ENCODE measurements at places on chromosomes 6 and 20.

- peak; percentile 84 for DNase-seq
Observed at GRCh38 chr6:90000864-90001731, 106.8 kb downstream of the GJA10 start.

- DNase-seq = peak; percentile 29
Observed at GRCh38 chr6:108114841-108115597, 40.5 kb upstream of the OSTM1 start.

DNA sequence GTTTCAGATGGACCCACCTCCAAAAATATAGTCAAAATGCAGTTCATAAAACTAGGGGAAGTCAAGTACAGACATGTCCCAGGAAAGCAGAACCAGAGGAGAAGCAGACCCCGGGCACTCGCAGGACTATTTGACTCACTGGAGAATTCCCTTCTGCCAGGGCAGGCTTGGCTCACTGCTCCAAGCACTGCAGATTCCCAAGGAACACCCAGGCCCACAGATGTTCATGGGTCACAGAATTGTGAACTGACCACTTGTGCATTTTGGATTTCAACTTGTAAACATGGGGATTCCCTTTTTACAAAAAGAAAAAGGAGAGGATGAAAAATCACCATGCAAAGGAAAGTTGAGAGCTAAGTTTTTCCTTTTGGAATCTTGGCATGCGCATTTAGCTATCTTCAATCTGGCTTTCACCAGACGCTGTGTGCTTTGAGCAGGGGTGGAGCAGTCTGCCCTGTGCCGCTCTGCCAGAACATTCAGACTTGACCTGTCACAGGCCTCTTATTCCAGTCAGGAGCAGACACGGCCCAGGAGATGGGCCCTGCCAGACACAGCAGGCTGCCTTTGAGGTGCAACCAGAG is 237.5 kb upstream of the TAB2 start:
- peak; percentile 71 for DNase-seq

- peak; percentile 29 for DNase-seq
Observed at GRCh38 chr6:5248302-5249098, 12.2 kb downstream of the LYRM4 start.

DNA sequence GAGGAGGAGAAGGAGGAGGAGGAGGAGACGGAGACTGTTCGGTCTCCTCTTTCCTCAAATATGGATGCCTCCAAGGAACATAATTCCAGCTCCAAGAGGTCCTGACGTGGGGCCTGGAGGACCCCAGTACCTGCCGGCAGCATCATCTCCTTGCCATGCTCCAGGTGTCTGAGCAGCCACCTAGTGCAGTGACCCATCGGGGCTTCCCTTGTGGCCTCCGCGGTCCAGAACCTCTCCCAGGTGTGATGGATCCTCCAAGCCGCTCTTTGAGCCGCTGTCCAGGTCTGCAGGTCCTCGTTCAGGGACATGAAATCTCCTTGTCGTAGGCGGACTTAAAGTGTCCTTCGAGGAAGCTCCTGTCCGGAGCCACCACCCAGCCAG is 35.8 kb upstream of the HLA-C start:
- DNase-seq = no peak

DNA sequence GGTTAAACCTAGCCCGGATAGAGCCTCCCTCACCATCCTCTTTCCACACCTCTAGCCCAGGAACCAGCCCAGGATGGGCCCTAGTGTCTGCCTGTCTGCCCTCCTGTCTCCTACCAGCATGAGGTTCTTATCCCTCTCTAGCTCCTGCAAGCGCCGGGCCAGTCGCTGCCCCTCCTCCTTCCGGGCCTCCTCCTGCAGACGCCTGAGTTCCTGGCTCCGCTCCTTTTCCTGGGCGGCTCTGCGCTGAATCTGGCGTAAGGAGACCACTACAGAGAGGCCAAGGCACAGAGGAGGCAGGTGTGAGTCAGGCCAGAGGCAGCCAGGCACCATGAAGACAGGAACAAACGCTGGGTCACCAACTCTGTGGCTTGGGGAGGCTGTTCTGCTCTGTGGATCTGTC is 4.3 kb upstream of the PSORS1C2 start:
- DNase-seq = peak; percentile 45

DNA sequence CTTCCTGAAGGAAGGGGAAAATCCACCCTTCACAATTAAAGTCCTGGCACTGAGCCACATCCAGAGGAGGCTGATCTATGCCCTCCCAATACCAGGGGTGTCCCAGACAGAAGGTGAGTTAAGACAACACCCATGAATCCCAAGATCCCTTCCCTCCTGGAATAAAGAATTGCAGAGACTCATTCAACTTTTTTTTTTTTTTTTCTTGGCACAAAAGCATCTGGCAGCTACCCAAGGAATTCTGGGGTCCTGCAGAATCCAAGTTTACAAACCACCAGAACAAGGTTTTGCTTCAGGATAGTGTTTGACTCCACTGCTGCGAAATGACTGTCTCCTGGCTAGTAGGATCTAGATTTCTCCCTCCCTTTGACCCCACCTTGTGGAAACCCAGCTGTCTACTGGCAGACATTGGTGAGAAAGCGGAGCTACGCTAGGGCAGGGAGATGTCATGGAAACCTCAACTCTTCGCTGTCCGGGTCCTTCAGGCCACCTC is 37.4 kb downstream of the JAG1 start:
- DNase-seq = peak; percentile 41

DNA sequence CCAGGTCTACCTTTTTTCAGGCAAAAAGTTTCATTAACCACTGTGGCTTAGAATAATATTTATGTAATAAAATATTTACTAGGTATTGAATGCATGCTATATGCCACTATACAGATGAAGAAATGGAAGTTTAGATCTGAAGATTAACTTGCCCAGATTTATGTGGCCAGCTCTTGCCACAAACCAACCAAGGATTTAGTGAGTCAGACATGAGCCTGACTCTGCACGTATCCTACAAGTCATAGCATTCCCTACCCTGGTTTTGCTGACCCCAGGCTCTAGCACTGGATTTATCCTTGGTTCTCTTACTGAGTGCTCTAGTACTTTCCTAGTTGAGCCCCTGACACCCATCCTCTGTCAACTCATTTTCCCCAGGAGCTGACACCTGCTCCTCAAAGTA is 75.4 kb downstream of the ANKEF1 start:
- DNase-seq = peak; percentile 88

DNA sequence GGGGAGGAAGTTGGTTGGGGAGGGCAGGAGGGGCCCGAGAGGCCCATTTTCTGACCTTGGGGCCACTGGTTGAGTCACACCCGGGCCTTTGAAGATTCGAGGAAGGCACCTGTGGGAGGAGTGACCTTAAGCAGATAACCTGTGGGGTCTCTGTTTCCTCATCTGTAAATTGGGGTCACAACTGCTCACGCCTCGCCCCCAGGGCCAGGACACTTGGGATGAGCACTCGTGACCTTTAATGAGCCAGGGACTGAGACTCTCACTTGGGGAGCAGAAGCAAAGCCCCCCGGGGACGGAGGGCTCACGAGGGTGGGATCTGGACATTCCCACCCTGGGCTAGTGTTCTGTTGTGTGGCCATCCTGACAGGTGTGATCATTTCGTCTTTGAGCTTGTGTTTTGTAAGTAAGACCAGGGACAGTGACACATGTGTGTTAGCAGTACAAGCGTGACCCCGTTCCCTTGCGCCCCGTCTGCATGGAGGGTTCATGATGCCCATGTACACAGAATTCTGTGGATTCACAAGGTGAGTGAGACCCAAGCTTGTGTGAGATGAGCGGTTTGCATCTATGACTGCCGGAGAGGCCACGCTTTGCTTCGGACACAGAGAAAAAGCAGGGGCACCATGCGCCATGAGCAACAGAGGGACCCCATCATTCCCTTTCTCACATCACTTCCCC is 79.3 kb upstream of the PMEPA1 start:
- no peak for DNase-seq

- no peak for DNase-seq
Observed at GRCh38 chr6:127749095-127749494, 151.8 kb downstream of the THEMIS start.
